ENCODE measurements at places on chromosomes 4 and X.
A peak's percentile ranks its signal among the peaks of the same experiment; 100 is the strongest.

GRCh38 chr4:96767815-96768480 is 928.1 kb downstream of the PDHA2 start:
- no peak for DNase-seq

- no peak for DNase-seq
Observed at GRCh38 chrX:150841456-150842197, 56.8 kb downstream of the CD99L2 start.

GRCh38 chr4:108029016-108029720 is 39.5 kb downstream of the HADH start:
- peak; percentile 57 for DNase-seq

- no peak for DNase-seq
Observed at GRCh38 chrX:50609796-50610195, 139.2 kb upstream of the DGKK start.

GRCh38 chrX:13518126-13518525 is 51.3 kb upstream of the EGFL6 start:
- no peak for DNase-seq

- no peak for DNase-seq
Observed at GRCh38 chr4:119858176-119858575, 208.5 kb downstream of the MAD2L1 start.

- DNase-seq: no peak
Observed at GRCh38 chr4:137825505-137825904, 293.2 kb upstream of the PCDH18 start.

DNA sequence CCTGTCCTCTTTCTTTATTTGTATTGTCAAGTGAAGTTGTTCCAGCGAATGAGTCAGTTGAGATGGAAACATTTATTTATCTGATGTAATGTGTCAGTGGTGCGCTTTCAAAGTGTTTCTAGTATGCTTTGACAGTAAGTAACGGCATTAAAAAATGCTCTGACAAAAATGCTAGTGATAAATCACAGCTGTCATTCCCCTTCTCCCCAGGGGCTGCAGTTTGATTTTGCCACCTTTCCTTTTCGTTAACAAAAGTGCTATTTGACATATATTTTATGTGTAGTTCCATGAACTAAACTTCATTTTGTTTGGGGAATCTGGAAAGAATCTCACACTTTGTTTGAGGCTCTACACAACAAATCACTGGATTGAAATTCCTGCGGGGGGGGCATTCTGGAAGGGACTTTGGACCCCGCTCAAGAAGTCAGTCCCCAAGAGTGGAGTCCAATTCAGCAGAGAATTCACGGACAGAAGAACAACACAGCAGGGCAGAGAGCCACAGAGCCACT is 7.6 kb upstream of the TBC1D19 start:
- no peak for DNase-seq

DNA sequence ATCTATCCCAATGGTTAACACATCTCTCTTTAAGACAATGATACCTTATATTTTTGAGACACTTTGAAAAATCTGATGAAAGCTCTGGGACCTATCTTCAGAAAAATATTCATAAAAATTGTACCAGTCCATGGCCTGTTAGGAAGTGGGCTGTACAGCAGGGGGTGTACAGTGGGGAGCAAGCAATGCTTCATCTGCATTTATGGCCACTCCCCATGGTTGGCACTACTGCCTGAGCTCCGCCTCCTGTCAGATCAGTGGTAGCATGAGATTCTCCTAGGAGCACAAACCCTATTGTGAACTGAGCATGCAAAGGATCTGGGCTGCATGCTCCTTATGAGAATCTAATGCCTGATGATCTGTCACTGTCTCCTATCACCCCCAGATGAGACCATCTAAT is 42.6 kb downstream of the C4orf51 start:
- DNase-seq: no peak

All from stimulated activated CD4-positive, alpha-beta T cell treated with anti-CD3 and anti-CD28 coated beads, TNF-alpha, amount 100 ng/mL, for 24 hours (primary cell).